T-helper 1 cell (primary cell): ENCODE measurements at places on chromosomes 7 and 10.

- no peak for DNase-seq
Observed at GRCh38 chr10:11157292-11158076, 139.8 kb downstream of the CELF2 start.

- DNase-seq = no peak
Observed at GRCh38 chr10:114758331-114758730, 63.2 kb upstream of the FHIP2A start.

DNA sequence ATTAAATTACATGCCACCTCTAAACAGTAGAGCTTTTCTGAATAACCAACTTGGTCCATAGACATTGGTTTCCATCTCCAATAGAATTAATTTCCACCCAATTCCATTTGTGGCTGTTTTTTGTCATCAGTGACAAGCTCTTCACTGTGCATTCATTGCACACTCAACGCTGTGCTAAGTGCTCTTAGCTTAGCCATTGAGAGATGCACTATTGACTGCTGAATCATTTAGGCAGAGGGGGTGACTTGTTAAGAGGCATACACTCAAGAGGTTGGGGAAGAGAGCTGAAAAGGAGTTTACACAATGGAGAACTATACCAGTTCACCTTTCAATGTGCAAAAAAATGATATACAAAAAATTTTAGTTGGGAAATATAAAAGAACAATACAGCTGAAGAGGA is 31.9 kb upstream of the CBLL1 start:
- DNase-seq = no peak

GRCh38 chr10:34587002-34587679 is 228.0 kb downstream of the PARD3 start:
- no peak for DNase-seq

GRCh38 chr10:113151190-113151666 is 201.2 kb downstream of the TCF7L2 start:
- DNase-seq = no peak

DNA sequence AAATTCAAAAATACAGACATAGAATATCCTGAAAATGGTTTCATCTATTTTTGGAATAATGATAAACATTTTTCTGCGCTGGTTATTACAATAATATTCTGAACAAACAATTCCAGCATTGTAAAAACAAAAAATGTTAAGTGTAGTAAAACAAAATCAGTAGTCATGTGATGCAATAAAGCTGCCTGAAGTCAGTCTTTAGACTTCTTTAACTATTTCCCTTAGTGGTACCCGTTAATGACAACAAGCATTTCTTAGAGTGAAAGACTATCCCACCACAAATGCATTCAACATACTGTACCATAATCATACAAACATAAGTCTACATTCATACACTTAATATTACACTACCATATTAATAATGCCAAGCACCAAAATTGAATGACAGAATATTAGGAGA is 1.6 kb downstream of the SKAP2 start:
- no peak for DNase-seq

DNA sequence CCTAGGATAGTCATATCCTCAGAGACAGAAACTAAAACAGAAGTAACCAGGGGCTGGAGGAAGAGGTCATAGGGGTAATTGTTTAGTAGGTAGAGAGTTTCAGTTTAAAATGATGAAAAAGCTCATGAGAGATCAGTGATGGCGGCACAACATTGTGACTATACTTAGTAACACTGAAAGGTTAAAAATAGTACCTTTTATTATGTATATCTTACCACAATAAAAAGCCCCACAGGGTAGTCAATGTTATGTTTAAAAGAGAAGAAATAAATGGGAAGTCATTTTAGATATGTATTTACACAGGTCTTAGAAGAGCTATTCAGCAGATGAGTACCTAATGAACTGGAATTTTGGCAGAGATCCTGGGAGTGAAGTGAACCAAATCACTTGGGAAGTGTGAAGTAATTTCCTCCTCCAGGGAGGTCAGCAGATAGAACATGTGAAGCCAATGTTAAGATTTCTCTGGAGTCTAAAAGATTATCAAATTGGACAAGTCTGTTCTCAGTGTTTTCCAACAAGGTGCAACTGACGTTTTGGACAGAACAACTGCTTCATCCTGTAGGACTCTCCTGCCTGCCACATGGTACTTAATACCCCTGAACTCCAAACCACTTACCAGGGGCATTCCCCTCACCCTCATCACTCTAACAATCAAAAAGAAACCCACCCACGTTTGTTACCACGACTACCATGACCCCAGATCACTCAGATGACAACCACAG is 6.4 kb downstream of the CDCA7L start:
- no peak for DNase-seq

DNA sequence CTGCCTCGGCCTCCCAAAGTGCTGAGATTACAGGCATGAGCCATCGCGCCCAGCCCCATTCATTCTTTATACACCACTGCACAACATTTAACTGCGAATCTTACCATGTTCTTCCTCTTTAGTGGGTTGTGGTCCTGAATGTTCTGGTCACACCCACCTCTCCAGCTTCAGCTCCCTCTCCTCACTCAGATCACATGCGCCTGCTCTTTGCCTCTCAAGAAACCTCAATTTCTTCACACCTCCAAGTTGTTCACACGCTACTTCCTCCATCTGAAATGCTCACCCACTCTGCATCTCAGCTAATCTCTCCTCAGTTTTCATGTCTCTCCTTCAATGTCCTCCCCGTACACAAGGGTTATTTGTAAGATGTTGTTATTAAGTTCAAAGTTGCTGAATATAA is 2.4 kb upstream of the PRR15 start:
- no peak for DNase-seq

- no peak for DNase-seq
Observed at GRCh38 chr7:81769891-81770727, at the start of gene HGF. Gene HGF, minus strand, starts transcription at chr7:81770047. Its CDS starts 76 bp downstream, at chr7:81769971.

DNA sequence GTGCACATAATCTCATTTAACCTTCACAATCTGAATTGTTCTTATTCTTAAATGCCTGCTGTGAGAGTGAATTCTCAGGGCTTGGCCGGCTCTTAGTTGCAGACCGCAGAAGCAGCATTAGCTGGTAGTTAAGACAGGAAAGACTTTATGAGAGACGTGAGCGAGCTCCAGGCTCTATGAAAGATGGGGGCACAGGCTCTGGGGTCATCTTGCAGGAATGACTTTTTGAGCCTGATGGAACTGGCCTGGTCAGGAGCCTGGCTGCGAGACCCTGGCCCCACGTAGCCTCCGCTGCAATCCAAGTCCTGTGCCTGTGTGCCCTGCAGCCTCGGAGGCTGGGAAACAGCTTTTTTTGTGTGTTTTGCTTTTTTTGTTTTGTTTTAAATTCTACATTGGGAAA is 958.8 kb upstream of the ZNF722 start:
- no peak for DNase-seq

DNA sequence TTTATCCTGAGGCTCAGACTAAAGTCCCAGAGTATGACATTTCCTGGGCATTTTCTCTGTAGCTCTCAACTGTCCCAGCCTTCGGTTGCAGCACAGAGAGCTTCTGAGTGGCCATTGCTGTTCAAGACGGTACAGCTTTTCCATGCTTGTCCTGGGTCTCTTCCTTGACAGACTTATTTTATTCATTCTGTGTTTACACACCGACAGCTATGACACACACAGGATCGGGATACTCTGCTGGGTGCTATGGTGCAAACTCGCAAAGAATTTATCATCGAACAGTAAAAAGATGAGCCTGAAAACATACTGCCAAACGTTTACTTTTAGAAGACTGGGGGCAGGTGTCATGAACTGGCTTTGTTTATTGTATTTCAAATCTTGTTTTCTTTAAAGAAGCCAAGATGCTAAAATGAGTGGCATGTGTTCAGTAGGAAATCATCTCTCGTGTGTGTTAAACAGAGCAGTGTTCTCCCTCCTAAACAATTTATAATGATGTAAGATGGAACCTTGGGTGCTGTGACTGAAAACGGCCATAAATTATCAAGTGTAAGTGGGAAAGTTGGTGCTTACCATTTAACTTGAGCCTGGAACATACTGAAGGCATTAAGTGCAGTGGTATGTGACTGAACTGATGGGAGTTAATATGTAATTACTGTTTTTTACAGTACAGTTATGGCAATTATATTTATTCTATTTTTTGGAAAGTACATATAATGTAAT is 120.8 kb downstream of the CELF2 start:
- DNase-seq = no peak

DNA sequence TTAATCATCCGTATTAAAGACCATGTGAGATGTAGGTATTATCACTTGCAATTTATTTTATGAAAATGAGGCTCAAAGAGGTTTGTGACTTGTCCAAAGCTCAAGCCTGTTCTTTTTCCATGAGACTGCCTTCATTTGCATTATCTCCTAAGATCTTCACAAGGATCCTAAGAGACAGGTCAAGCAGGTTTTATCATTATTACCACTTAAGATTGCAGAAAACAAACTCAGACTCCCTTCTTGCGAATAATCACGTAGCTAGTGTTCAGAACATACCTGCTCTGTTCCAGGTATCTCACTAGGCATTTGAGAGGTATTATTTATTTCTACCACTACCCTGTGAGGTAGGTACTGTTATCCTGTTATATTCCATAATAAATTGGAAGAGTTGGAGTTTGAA is 64.8 kb downstream of the ZNRF2 start:
- DNase-seq = no peak

- no peak for DNase-seq
Observed at GRCh38 chr10:64726466-64726865, 1205.3 kb downstream of the REEP3 start.

DNA sequence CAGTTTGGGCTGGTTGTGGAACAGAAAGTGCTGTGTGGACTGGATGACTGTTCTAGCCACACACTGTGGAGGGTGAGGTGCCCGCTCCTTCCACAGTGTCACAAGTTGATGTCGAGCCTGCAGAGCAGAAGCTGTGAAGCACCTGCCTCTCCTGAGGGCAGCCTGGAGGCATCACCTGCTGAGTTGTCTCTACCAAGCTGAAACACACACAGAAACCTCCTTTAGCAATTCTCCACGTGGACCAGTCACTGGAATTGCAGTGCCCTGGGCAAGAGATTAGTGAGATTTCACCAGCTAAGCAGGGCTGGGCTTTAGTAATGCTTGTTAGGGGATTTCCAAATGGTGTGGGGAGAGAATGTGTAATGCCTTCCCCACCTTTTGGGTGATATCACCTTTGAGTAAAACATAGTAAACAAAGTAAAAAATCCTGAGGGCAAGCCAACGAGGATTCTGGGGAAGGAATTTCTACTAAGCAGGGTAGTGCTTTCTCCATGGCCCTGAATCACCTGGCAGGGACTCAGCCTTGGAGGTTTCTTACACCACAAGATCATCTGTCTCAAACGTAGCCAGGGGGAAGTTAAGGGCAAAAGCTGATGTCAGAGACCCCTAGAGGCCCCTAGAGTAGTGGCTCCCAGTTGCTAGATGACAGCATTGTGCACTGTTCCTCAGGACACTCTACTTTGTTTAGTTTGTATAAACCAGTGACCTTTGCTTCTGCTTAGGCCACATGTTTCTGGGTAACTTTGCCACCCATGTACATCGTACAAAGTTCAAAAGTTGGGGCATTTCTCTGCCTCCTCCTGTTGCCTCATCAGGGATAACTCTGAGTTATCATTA is 233.1 kb upstream of the IGFBP3 start:
- peak; percentile 0 for DNase-seq

DNA sequence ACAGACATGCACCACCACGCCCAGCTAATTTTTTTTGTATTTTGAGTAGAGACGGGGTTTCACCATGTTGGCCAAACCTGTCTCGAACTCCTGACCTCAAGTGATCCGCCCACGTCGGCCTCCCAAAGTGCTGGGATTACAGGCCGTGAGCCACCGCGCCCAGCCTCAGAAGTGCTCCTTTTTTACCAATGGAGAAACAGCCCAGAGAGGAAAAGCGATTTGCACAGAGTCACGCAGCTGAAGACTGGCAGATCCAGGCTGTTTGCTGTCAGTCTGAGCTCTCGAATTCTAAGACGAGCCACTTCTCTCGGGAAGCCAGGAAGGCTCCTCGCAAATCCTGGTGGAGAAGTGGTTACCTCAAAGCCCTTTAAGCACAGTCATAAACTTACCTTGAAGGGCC is 57.4 kb upstream of the SDK1 start:
- DNase-seq = no peak

DNA sequence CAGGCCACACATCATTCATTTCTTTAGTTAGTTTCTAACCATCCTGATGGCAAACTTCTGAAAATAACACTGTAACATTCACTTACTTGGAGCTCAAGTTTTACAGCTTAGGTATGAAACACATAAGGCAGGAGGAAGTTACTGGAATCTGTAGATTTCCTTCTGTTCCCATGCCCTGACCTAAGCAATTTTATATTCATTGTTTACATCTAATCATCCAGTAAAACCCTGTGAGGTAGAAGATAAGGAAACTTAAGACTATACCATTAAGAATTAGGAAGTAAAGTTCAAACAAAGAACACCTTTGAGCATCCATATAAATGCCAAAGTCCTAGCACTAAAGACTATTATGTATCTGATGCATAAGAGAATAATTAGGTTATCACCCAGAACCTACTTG is 19.5 kb downstream of the RALA start:
- DNase-seq = no peak

DNA sequence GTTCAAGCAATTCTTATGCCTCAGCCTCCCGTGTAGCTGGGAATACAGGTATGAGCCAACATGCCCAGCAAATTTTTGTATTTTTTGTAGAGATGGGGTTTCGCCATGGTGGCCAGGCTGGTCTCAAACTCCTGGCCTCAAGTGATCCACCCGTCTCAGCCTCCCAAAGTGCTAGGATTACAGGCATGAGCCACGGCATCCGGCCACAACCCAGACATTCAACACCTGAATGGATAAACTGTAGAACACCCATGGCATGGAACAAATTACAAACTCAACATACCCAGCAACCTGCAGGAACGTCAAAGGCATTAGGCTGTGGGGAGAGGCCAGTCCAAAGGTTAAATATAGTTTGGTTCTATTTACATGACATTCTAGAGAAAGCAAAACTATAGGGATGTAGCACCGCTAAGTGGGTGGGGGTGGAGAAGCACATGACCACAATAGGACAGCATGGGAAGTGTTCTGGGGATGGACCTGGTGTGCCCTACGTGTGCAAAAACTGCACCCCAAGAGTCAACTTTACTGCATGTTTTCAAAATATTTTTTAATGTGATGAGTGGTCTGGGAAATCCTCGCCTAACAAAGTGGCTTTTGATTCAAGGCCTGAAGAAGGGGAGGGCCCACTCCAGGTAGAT is 6.5 kb upstream of the PGAM2 start:
- DNase-seq = no peak

DNA sequence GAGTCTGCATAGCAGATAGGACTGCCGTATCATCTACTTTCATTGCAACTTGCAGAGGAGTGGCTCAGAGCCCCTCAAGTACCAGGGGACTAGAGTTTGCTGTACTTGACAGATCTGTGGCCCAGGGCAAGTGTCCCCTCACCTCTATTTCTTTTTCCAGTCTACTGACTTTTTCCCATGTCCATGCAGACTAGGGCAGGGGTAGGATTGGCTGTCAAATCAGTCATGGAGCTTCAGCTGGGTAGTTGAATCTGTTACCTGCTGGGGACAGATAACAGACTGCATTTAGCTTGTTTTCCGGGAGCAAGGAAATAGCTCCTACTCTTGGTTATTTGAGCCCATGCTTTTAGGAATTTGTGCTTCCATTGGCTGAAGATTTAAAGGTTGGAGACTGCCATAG is 121.0 kb upstream of the CDK13 start:
- DNase-seq = no peak

- no peak for DNase-seq
Observed at GRCh38 chr10:111076682-111077478, at the start of gene ADRA2A. Gene ADRA2A, plus strand, starts transcription at chr10:111077029. Its CDS starts 968 bp downstream, at chr10:111077997.

GRCh38 chr10:3755440-3756359 is 29.3 kb downstream of the KLF6 start:
- no peak for DNase-seq

- no peak for DNase-seq
Observed at GRCh38 chr7:87413029-87413428, 62.5 kb downstream of the ABCB4 start.
